ENCODE measurements at places on chromosomes 1 and 21.
A peak's percentile ranks its signal among the peaks of the same experiment; 100 is the strongest.

DNA sequence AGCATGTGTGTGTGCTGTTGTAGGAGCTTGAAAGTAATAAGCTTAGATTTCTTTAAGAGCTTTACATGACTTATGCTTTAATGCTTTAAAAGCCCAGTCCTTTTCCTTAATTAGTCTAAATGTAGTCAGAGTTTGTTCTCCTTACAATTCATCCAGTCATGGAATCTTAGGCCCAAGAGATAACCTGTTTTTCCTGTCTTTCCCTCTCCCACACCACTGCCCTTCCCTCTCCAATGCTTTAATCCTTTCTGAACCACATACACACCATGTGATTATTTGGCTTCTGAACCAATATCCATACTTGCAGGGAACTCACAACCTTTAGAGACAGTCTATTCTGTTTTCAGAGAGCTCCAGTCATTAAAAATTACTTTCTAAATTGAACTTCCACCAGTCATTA is 37.6 kb downstream of the ALG6 start:
- no peak for DNase-seq

- DNase-seq, result no peak
Measured at GRCh38 chr1:45403298-45403697, 63.1 kb upstream of the MUTYH start.

DNA sequence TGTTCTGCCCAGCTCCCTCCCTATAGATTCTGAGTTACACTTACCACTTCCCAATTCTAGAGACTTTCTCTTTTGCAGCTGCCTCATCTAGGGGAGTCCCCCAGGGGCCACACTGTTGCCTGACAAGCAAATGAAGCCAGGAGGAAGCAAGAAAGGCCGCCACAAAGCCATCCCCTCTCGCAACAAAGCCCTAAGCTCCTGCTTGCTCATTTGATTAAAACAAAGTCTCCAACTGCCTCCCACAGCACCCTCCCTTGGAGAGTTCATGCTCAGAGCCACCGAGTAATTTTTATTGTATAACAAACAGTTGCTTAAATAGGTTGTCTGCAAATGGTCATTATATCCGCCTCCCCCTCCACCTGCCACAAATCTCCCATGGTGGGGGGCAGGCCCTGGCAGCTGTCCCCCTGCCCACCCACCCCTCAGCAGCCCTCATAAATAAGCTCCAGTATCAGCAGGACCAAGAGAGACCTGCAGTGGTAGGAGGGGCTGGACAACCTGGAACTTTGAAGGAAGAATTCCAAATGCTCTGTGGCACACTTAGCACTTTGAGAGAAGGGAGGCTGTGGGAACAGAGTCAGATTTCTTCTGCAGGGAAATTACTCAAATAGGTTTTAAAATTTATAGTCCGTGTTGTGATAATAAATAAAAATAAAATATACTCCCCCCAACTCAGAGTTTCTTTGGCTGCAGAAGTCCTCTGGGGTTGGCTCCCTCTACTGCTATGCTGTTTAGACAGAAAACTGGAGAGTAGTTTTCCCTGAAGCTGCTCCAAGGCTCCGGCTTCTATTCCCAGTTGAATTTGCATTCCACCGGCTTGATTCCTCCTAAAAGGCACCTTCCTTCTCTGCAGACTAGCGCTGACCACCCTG is 237.5 kb downstream of the TTLL7 start:
- no peak for DNase-seq

- DNase-seq, result no peak
Measured at GRCh38 chr1:236509647-236510401, 14.0 kb upstream of the LGALS8 start.

GRCh38 chr1:112395821-112396652 is at the start of gene CTTNBP2NL:
Gene CTTNBP2NL (plus strand): TSS chr1:112396214. CDS start chr1:112416166, 19,952 bp downstream.
- peak; percentile 99 for DNase-seq

DNA sequence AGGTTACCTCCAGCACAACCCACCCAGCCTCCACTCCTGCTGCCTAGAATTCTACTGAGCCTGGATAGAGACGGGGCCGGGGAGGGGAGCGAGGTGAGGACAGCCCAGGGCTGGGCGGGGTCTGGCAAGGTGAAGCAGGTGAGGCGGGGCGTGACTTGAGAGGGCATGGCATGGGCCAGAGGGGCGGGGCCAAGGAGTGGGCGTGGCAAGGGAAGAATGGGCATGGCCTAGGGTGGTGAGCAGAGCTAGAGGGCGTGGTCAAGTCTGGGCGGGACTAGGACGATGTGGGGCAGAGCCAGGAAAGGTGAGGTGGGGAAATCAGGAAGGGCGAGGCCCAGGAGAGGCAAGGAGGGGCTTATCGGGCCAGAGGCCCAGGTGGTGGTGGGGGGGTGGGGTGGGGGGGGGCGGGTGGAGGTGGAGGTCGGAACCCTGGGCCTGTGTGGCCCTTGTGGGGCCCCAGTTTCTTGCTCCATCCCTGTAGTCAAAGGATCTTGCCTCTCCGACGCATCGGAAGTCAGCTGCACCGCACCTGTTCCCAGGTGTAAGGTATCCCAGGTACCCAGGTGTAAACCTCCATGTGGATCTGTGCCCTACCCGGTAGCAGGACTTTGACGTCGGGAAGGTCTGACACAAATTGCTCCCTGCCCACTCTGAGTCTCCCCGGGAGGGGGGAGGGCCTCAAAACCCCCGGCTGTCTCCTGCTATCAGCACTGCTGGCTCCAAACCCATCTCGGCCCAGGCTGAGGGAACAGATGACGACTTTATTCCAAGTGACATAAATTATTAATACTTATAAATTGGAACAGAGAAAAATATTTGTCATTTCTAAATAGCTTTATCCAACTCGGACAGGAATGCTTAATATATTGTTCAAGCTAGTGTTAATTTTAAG is 32.9 kb upstream of the UTS2 start:
- peak; percentile 18 for DNase-seq

DNA sequence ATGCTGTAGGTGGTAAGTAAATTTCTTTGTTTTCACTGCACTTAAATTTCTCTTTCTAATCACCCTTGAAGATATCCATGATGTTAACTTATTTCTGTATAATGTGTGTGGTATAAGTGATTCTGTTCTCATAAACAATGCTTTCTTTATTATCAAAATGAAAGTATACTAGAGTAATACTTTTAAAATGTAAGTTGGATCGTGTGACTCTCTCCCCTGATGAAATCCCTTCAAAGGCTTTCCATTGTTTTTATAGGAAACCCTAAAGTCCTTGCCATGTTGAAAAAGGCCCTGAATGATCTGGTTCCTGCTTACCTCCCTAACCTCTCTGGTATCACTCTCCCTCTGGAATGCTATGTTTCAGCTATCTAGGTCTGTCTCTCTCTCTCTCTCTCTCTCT is 191.1 kb upstream of the LHX8 start:
- no peak for DNase-seq

DNA sequence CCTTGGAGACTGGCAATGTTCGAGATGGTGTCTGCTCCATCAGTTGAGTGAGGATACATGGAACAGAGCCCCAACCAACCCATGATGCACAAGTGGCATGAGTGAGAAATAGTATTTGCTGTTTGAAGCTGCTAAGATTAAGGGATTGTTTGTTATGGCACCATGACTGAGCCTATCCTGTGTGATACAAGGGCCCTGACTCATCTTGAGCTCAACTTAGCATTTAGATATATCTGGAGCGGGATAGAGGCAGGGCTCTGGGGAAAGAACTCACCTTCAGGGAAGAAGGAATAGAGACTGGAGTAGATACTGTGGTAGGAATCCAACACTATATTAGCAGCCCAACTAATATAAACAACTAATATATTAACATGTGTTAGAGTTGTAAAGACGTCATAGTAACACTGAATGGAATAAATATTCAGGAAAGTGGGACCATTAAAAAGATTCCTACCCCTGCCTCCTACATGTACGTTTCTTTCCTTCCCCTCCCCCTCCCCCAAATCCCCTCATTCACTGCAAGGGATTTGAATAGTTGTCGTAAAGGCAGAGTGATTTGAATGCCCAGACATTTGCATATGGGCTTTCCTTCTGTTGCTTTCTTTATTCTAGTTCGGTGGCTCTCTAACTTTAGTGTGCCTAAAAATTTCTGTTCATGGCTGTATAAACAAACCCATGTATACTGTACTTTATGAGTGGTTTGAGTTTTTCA is 106.6 kb upstream of the POU3F1 start:
- DNase-seq, result no peak

GRCh38 chr1:41639332-41639936 is 155.0 kb upstream of the EDN2 start:
- no peak for DNase-seq
